G401 (cell line): ENCODE measurements at places on chromosomes 6 and 20. TPM values are rescaled to one million over a fixed set of nuclear protein-coding genes. Genes with fewer than 3 reads are reported as not detected.

The SNTA1 gene
- 38.0 and 42.6 TPM in 2 replicates for total RNA-seq

The PLCB1 gene
- not detected in 2 replicates for total RNA-seq

The TCF21 gene
- not detected in 2 replicates for total RNA-seq

The RNF5 gene
- total RNA-seq, result 122 and 128 TPM in 2 replicates

The TTLL9 gene
- 2.0 TPM in 1 of 2 replicates, not detected in the other for total RNA-seq

The GPX5 gene
- not detected in 2 replicates for total RNA-seq

The SUMO4 gene
- not detected in 2 replicates for total RNA-seq

The KHDC1 gene
- 1.9 and 2.3 TPM in 2 replicates for total RNA-seq

The LRRN4 gene
- not detected in 2 replicates for total RNA-seq

The VPS16 gene
- total RNA-seq, result 41.2 and 45.5 TPM in 2 replicates

The ERVFRD-1 gene
- 0.17 TPM in 1 of 2 replicates, not detected in the other for total RNA-seq

The OR2H1 gene
- not detected in 2 replicates for total RNA-seq

The DDO gene
- total RNA-seq, result not detected in 2 replicates

The SYNE1 gene
- 0.85 and 17.0 TPM in 2 replicates for total RNA-seq

The TNFRSF6B gene
- not detected in 2 replicates for total RNA-seq

DNA sequence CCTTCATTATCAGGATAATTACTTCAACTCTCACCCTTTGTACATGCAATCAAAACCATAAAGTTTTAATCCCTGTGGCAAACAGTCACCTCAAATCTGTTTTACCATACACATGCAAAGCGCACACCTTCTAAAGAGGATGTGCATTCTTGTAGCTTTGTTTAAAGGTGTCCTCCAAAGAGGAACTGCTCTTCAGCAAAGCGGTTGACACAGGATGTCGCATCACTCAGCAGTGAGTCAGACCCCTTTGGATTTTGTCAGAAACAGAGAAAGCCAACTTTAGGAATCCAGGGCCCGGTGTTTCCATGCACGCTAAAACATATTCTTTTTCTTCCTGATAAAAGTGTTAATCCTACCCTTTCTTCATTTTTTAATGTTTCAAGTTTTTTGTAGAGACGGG lies 268.3 kb upstream of the ARID1B start:
- no peak for DNase-seq

- no peak for DNase-seq
Observed at GRCh38 chr6:139285590-139285989, 6.2 kb downstream of the TXLNB start.

DNA sequence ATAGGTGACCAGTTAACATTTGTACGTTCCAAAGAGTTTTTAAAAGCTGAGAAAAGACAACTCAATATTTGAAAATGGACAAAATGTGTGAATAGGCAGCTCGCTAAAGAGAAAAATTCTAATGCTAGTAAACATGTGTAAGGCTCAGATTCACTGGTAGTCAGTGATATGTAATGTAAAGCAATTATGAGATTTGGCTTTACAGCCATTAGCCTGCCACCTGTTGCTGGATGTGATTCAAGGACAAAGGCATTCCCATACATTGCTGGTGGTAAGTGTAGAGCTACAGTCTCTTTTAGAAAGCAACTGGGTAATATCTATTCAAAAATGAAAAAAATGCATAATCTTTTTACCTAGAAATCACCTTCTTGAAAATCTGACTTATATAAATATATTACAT lies 114.3 kb downstream of the COL19A1 start:
- DNase-seq, result no peak

DNA sequence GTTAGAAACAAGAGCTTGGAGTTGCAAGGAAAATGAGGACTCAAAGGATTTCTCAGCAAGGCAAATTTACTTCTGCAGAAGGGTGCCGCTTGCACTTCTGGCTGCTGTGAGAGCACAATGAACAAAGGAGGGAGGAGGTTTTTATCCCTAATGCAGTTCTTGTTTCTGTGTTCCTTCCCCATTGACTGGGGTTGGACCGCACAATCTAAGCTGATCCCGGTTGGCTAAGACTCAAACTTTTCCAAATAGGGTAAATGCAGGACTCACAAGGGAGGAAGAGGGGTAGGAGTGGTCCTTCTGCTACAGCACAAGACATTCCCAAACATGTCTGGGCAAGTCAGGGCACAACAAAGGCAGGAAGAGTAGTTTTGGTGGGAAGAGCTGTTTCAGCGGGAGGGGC lies 249.6 kb upstream of the MOCS1 start:
- no peak for DNase-seq

GRCh38 chr20:46218656-46219055 lies 89.6 kb downstream of the CDH22 start:
- peak; percentile 57 for DNase-seq

DNA sequence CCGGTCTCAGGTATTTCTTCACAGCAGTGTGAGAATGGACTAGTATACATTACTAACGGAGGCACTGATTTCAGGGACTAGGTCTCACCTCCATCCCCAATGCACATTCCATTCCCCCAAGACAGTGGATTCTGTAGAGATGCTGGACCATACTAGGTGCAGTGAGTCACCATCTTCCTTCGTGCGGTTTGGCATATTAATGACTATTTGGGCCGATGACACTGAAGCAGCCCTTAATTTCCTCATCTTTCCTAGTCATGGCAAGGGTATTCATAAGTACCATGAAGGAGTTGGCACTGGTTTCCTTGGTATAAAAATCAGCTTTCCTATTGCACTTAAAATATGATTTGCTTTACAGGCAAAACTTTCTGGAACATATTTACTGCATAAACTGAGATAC lies 121.4 kb upstream of the TRAF3IP2 start:
- DNase-seq, result no peak

- DNase-seq, result no peak
Observed at GRCh38 chr6:170210651-170211403, 80.1 kb downstream of the DLL1 start.

GRCh38 chr20:57402206-57403125 lies 11.3 kb downstream of the RBM38 start:
- DNase-seq, result no peak

GRCh38 chr20:3839328-3839727 lies 7.3 kb upstream of the MAVS start:
- DNase-seq, result no peak

DNA sequence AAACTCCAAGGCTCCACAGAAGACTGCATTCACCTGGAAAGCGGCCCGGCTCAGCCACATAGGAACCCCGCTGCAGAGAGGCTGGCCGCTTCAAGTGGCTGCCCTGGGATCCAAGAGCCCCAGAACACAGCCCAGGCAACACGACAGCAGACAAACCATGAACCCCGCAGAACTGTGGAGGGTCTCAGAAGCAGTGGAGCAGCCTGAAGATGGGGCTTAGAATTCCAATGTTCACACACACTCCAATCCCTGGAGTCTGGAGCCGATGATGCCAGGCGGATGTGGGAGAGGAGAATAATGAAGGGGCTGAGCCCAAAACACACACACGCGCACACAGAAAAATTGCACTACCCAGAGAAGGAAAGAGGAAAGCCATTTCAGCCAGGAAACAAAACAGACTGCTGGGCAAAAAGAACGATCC lies 52.4 kb downstream of the NINL start:
- DNase-seq, result peak; percentile 85

DNA sequence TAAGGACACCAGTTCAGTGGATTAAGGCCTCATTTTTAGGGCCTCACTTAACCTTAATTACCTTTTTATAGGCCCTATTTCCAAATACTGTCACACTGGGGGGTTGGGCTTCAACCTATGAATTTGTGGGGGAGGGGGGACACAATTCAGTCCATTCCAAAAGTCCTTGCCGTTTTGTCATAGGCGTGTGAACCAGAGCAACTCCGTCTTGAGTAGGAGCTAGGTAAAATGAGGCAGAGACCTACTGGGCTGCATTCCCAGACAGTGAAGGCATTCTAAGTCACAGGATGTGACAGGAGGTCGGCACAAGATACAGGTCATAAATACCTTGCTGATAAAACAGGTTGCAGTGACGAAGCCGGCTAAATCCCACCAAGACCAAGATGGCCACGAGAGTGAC lies 113.5 kb upstream of the SNX9 start:
- DNase-seq, result no peak

- DNase-seq, result no peak
Observed at GRCh38 chr6:123838505-123839234, 35.0 kb downstream of the NKAIN2 start.

DNA sequence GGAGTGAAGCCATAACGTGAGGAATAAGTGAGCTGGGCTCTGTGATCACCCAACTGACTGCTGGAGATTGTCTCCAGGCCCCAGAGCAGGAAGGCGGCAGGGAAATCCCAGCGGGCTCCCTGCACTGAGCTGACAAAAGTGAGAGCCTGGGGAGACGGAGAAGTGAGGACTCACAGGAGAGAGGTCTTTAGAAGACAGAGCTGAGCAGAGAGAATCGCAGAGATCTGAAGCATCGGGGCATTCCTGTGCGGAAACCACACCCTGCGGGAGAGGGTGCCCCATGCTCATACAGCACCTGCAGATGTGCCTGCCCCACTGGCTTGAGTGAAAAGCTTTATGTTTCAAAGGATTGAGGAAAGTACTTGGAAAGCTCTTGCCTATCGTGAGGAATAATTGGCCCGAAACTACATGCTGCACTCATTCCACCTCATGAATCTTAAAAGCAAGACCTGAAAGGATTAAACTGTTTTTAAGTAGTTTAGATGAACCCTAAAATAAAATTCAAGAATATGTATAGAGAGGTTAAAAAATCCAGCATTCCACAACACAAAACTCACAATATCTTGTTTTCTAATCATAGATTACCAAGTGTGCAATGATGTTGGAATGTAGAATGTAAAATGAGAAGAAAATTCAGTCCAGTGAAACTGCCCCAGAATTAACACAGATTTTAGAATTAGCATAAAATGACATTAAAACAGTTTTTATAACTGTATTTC lies 17.7 kb upstream of the THBS2 start:
- DNase-seq, result no peak

GRCh38 chr20:4064144-4064909 lies 49.0 kb upstream of the RNF24 start:
- DNase-seq, result peak; percentile 21

- no peak for DNase-seq
Observed at GRCh38 chr6:31513456-31514165, 15.2 kb upstream of the MCCD1 start.

DNA sequence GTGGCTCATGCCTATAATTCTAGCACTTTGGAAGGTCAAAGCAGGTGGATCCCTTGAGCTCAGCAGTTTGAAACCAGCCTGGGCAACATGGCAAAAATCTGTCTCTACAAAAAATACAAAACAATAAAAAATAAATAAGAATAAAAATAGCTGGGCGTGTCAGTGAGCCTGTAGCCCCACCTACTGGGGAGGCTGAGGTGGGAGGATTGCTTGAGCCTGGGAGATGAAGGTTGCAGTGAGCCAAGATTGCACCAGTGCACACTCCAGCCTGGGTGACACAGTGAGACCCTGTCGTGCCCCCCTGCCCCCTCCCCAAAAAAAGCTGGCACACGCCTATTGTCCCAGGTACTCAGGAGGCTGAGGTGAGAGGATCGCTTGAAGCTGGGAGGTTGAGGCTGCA lies 35.1 kb upstream of the SRPK1 start:
- no peak for DNase-seq

DNA sequence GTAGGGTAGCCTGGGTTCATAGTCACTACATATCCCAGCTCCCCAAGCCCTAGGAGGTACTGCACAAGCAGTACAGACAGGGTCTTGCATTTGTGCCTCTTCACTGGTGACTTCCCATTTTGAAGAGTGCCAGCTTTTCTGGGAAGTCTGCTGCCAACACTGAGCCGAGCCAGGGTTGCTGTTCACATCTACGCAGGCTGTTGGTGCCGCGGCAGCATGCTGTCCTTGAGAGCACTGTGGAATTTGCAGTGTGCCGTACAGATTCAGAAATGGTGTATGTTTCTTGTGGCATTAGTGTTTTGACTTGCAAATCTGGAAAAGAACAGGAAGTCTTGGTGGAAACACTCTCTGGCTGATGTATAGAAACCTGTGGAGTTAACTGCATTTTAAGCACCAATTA lies 67.5 kb downstream of the JARID2 start:
- DNase-seq, result peak; percentile 93

DNA sequence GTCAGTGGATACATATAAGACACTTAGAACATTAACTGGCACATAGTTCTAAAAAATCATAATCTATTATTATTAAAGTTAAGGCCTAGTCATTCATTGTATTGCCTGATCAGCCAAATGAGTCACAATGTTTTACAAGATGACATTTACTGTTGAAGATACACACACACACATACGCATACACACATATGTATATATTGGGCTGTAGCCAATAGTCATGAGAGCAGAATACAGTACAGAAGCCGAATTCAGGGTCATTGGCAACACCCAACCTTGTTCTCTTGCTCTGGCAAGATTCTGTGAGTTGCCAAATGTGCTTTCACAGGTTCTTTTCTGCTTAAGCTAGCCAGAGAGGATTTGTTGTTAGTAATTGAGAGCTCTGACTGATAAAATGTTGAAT lies 922.8 kb upstream of the MAP3K7 start:
- no peak for DNase-seq

- DNase-seq, result peak; percentile 54
Observed at GRCh38 chr6:15389765-15390723, 144.2 kb downstream of the JARID2 start.

DNA sequence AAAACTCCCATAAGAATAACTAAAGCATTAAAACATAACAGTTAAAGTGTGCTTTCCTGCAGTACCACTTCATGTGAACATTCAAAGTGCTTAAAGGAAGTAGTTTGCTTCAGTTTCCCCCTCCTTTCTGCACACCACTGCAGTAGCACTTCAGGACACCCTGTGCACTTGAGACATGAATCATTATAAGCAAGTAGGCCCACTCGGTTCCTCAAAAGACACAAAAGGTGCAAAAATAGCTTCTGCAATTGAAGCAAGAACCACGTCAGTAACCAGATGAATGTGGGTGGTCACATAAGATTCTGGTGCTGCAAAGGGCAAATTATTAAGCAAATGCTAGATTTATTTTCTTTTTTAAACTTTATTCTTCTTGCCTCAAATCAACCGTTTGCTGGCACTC lies 160.6 kb downstream of the HIVEP2 start:
- DNase-seq, result no peak

GRCh38 chr6:1619673-1620503 lies 10.2 kb downstream of the FOXC1 start:
- no peak for DNase-seq

GRCh38 chr6:106973018-106973835 lies 1.3 kb downstream of the CD24 start:
- no peak for DNase-seq
